ENCODE measurements at places on chromosomes 7 and 10.

GRCh38 chr10:77578583-77579227 is 58.9 kb downstream of the KCNMA1 start:
- DNase-seq, result no peak

DNA sequence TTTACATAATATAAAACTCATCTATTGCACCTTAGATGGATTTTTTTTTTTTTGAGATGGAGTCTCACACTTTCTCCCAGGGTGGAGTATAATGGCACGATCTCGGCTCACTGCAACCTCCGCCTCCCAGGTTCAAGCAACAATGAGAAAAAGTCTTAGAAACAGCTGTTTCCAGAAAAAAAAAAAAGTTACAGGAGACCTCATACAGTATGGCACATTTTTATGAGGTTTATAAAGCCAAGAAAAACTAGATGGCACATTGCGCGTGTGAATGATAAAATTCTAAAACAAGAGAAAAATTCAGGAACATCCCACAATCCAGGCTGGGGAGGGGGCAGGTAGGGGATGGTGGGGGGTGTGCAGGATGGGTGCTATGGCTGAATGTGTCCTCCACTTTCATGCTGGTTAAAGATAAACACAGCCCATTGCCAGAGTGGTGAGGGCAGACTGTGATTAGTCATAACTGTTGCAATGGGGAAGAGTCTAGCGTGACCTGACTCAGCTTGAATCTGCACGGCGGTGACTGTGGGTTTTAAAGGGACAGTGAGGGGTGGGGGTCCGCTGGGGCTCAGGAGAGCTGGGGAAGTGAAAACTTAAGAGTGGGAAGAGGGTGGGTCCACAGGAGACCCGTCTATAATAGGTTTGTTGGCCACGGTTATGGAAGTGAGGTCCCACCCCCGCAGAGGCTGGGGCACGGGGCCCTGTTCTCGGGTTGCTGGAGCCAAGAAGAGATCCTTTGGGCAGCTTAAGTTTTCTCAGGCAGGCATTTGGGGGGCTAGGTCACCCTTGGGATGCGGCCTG is 11.9 kb upstream of the LRRC27 start:
- DNase-seq, result no peak

DNA sequence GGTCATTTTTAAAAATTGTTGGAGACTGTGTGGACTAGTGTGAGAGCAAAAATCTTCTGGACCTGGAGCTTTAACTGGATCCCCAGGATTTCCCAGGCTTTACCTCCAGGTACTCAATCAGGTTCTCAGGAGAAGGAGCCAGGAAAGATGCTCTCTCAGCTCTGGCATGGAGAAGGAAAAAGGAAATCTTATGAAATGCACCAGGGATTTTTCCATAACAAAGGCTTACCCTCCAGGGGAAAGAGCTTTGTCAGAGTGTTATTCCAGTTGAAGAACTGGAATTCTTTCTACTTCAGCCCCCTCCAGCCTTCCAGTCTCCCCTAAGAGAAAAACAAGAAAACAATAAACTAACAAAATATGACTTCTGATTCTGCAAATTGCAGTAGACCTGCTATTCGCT is 436.7 kb upstream of the ANKRD30A start:
- DNase-seq, result no peak

GRCh38 chr7:70178787-70179186 is 580.5 kb downstream of the AUTS2 start:
- DNase-seq, result no peak

- no peak for DNase-seq
These were observed 20.8 kb downstream of the LOXL4 start for GRCh38 chr10:98246911-98247805.

DNA sequence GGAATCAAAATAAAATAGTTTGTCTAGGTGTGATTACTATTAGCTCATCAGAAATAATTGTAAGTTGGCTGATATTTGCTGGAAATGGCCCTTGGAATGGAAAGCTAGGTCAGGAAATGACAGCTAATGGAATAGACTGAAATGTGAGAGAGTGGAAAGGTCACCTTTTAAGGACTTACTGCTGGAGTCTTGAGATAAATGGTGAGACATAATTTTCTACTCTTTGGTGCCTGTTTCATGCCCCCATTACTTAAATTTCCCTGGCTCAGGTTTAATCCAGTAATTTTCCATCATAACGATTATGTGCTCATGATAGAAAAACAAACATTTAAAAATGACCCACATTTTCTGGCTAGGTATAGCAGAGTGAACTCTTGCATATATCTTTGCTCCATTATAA is 123.6 kb downstream of the ADAM22 start:
- no peak for DNase-seq

DNA sequence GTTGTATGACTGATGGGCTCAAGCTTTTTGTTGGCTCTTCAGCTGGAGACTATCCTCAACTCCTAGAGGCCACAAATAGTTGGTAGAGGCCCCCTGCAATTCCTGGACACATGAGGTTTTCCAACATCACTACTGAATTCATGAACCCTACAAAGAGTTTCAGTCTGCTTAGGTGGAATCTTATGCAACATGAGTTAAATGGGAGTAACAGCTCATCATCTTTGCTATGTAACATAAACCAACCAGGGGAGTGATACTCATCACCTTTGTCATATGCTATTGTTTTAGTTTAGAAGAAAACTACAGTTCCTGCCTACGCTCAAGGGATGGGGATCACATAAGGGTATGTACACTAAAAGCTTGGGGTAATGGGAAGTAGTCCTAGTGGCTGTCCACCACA is 729.4 kb downstream of the SORCS1 start:
- no peak for DNase-seq

GRCh38 chr10:49138361-49138891 is 4.6 kb upstream of the FAM170B start:
- DNase-seq, result no peak

DNA sequence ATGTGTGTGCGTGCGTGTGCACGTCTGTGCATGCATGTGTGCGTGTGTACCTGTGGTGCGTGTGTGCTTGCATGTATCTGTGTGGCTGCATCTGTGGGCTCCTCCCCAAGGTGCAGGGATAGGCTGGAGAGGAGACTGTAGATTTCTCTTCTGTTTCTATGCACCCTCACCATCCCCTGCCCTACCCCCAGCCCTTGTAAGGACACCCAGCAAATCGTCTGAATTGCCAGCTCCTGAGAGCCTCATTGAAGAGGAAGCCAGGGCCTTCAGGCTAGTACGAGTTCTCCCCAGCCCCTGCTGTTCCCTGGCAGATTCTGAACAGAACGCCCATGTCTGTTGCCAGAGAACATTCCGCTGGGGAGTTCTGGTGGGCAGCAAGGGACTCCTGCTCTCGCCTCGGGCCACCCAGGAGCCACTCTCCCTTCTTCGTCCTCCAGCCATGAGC is 17.0 kb upstream of the TRIM8 start:
- DNase-seq, result no peak

GRCh38 chr10:5446390-5446926 is 34.1 kb downstream of the NET1 start:
- DNase-seq, result peak; percentile 55

GRCh38 chr7:66409493-66409892 is 204.4 kb downstream of the TPST1 start:
- DNase-seq, result no peak

DNA sequence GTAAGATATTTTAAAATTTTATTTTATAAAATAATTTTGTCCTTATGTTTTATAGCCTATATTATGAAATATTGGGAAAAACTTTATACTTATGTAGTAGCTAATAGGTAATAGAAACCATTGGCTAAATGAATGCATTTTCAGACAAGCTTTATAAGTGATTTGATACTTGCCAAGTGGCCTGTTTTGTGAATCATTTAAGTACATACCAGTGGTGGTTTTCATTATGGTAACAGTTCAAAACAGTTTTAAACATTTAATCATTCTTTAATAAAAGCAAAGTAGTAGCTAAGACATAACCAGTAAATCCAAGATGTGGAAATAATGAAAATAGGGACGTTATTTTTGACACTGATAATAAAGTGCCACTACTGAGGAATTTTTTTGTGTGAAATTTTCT is 182.2 kb downstream of the PHF14 start:
- DNase-seq, result no peak

- no peak for DNase-seq
These were observed 9.0 kb downstream of the NFKB2 start for GRCh38 chr10:102404361-102405107.

DNA sequence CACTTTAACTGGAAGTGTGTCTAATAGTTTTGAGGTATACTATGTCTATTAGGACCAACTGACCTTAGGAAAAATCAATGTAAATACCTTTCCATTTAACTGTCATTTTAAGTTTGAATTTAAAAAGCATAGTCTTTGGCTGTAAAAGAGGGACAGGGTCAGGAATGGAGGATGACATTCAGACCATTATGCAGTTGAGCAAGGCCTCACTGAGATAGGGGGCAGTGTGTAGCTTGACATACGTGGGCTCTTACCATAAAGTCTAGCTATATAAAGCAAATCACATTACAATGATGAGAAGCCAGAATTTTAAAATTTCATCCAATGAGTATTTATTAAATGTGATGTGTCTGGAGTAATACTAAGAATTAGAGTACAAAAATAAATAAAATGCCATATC is 17.9 kb downstream of the PALS2 start:
- DNase-seq, result no peak

DNA sequence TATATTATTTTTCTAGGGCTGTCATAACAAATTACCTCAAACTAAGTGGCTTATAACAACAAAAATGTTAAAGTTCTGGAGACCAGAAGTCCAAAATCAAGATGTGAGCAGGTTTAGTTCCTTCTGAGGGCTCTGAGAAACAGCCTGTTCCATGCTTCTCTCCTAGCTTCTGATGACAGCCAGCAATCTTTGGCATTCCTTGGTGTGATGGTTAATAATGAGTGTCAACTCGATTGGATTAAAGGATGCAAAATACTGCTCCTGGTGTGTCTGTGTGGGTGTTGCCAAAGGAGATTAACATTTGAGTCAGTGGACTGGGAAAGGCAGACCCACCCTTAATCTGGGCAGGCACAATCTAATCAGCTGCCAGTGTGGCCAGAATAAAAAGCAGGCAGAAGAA is 26.3 kb upstream of the TNKS2 start:
- no peak for DNase-seq

DNA sequence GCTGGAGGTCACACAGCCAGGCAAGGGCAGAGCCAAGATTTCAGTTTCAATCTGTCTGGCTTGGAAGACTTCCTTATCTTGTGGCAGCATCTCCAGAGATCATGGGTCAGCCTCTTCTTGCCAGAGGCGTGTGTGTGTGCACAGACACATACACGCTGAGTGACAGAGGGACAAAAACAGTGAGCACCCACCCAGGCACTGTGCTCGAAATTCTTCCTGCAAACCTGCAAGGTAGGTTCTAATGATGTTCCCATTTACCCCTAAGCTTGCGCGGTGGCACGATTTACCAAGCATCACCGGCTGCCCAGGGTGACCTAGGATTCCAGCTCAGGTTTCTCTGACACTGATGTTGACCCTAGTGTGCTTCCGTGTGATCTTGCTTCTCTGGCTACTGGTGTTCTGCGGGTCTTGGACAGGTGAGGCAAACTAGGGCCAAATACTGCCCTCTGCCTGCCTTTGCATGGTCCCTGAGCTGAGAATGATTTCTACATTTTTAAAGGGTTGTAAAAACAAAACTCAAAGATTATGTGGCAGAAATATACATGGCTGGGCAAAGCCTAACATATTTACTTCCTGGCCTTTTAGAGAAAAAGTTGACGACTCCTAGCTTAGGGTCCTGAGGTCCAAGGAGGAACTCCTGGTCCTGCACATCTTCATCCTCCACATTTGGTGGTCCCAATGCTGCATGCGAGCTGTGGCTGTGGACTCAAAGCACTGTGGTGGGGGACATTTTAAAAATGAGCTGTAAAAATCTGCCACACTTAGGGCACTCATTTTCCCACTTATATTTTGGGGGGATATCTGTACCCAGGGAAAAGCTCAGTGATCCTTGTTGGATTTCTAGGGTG is 268.5 kb downstream of the RPS24 start:
- DNase-seq, result no peak

DNA sequence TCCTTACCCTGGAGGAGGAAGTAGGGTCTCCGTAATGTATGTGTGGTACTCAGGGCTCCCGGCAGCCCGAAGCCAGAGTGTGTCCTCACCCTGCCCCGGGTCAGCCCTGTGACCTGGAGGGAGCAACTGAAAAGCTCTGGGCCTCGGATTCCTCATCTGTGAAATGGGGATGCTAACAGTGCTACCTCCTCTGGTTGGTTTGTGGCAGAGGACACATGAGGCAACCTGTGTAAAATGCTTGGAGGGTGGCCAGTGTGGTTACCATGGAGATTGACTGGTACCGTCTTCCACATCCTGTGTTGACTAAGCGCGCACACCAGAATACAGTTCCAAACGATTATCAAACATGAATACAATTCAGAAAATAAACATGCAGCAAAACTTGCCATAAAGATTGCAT is 163.8 kb upstream of the KLF6 start:
- peak; percentile 20 for DNase-seq
